ENCODE measurements at places on chromosomes 1 and 21.

- no peak for DNase-seq
These were observed 99.9 kb upstream of the RUNX3 start for GRCh38 chr1:25030012-25030411.

- DNase-seq, result no peak
These were observed 11.0 kb downstream of the OR2M5 start for GRCh38 chr1:248155927-248156326.

GRCh38 chr21:30354308-30355005 lies 6.1 kb upstream of the KRTAP23-1 start:
- no peak for DNase-seq

DNA sequence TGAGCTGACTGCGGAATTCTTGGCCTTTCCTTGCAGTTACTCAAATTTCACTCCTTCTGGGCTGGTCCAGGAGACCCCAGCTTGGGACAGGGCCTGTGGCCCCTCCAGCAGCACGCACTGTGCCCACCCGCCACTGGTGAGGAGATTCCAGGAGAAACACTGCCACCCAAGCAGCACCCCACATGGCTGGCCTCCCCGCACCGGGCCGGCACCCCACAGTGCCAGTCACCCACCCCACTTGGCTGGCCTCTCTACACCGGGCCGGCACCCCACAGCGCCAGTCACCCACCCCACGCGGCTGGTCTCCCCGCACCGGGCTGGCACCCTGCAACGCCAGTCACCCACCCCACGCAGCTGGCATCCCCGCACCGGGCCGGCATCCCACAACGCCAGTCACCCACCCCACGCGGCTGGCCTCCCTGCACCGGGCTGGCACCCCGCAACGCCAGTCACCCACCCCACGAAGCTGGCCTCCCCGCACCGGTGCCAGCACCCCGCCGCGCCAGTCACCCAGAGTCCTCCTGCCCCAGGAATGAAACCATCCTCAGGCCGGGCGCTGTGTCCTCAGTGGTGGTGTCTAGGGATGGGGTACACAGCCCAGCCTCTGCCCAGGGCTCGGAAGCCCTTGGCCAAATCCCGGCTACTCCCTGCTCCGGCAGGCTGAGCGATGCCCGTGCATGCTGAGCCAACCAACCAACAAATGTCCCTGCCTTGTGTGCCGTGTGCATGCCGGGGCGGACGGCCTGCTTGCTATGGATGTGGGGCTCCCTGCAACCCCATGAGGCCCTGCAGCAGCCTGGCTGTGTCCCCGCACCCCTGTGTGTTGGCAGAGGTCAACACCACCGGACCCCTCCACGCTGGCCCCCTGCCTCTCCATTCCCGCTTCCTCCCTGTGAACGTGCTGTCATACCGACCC lies 38.6 kb upstream of the TSPEAR start:
- no peak for DNase-seq

- DNase-seq, result no peak
These were observed 79.2 kb upstream of the ETS2 start for GRCh38 chr21:38726482-38726881.

- no peak for DNase-seq
These were observed 4.8 kb downstream of the NECTIN4 start for GRCh38 chr1:161084597-161084988.

DNA sequence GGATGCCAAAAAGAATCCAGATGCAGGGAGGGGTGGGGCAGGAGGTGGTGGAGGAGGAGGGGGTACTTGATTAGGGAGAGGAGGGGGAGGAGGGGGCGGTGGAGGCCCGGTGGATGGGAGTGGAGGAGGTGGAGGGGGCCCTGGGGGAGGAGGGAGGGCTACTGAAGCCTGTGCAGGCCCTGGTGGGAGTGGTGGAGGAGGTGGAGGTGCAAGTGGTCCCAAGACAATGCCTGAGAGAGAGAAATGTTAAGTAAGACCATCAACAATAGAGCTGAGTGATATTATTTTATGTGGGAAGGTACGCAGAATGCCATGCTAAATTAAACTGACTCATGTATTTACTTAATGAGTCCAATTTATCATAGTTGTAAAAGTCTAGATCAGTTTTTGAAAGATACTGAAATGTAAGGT lies 86.8 kb upstream of the LBR start:
- DNase-seq, result no peak

DNA sequence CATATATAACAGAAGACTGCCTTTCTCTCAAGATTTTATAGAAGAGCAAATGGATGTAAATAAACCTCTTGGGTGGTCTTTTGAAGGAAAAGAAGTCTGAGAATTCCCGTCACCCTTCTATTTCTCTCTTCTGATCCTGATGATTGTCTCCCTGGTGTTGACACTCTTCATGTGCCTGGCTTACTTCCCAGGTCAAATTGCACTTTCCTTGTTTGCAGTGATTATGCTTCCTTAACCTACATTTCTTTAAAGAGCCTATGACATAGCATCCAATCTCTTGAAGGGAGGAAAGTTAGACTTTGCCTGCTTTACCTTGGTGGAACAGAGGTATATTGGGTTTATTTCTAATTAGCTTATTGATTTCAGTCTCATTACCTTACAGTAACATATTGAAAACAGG lies 80.1 kb downstream of the LRRC53 start:
- no peak for DNase-seq

- peak; percentile 53 for DNase-seq
These were observed 16.5 kb upstream of the PARP1 start for GRCh38 chr1:226424221-226425003.

DNA sequence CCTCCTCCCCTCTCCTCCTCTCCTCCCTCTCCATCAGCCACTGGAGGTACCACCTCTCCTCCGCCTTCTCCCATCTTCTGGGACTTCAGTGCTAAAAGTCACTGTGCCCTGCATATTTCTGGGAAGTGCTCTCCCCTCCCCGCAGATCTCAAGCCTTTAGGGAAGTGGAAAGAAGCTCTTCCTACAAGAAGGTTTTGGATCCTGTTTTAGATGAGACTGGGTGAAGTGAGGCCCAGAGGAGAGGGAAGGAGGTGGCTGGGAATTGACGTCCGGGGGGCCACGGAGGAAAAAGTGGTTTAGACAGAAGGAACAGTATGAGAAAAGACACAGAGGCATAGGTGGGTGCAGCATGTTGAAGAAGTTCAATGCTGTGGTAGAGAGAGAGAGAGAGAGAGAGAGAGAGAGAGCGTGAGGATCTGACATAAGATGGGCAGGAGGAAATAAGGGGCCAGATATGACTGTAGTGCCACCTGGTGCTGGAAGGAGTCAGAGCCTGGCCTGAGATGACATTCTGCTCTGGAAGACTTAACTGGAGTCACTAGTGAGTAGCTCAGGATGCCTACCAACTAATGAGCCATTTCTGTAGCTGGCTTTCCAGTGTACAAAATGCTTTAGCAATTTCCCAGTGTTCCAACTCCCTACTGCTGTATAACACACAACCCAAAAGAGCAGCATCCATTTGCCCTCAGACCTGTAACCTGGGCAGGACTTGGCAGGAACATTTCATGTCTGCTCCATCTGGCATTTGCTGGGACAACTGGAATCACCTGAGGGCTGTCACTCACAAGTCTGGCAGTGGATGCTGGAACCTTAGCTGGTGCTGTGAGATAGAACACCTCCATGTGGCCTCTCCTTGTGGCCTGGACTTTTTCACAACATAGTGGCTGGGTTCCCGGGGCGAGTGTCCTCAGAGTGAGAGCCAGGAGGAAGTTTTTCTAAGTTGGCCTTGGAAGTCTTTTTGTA lies 16.6 kb upstream of the ZSCAN20 start:
- DNase-seq, result peak; percentile 88

DNA sequence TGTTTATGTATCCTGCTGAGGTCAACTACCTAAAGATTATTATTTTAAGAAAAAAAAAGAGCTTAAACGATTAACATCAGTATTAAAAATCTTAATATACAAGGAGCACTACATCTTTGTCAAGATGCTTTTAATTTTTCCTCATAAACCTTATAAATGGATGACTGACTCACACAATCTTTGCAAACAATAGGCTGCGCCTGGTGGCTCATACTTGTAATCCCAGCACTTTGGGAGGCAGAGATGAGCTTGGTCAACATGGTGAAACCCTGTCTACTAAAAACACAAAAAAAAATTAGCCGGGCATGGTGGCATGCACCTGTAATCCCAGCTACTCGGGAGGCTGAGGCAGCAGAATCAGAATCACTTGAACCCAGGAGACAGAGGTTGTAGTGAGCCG lies 1.7 kb downstream of the KHDC4 start:
- peak; percentile 31 for DNase-seq

DNA sequence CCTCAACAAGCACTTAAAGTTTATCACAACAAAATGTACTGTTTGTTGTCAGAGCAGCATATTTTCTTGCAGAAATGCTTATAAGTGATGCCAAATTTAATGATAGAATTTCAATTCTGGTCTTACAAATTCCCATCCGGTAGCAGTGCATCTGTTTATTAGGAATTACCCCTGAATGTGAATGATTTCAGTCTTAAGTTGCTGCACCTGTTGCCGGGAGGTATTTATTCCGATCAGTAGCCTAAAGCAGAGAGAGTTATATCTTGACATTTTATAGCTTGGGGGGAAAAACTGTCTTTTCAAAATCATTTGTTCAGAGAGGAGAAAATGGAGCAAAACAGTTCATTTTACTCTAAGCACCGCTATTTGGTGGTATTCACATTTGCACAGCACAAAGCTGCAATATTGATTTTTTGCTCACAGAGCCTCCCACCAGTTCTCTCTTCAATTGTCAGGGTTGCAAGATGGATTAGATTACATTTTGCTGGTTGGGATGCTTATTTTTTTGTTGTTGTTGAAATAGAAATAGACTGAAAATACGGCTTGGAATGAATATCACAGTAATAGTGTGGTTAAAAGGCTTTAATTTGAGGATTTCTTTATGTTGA lies 98.6 kb downstream of the ADGRL2 start:
- DNase-seq, result no peak

- DNase-seq, result no peak
These were observed 28.1 kb downstream of the IL23R start for GRCh38 chr1:67194209-67194863.

DNA sequence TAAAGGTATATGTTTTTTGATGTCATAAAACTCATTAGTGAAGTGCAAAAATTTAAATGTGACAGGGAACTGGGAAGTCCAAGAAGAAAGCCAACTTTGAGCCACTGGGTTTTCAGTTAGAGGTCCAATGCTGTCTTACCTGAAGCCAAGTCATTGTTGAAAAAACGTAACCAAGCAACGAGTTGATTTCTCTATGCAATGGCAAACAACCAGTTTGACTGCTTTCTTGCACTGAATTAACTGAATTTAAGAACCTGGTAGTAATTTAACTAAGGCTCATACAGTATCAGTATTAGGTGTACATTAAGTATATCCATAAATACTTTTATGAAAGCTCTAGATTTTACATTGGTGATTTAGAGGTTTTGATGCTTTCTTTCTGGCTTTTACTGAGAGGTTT lies 20.2 kb upstream of the S1PR1 start:
- no peak for DNase-seq

DNA sequence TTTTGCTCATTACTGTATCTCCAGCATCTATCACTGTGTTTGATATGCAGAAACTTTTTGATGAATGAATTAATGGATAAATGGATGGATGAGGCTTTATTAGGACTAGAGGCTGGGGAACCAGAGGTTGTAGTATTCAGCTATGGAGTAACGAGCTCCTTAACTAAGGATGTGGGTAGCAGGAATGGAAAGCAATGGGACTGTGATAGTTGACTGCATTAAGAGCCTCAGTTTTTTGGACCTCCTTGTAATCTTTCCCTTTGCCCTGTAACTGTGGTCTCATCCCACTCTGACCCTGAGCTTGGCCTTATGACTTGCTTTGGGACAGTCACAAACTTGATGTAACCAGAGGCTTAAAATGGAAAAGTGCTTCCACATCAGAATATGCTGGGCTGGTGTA lies 9.0 kb upstream of the RUNX1 start:
- DNase-seq, result no peak

GRCh38 chr1:194288238-194288637 lies 1101.8 kb upstream of the B3GALT2 start:
- DNase-seq, result no peak

DNA sequence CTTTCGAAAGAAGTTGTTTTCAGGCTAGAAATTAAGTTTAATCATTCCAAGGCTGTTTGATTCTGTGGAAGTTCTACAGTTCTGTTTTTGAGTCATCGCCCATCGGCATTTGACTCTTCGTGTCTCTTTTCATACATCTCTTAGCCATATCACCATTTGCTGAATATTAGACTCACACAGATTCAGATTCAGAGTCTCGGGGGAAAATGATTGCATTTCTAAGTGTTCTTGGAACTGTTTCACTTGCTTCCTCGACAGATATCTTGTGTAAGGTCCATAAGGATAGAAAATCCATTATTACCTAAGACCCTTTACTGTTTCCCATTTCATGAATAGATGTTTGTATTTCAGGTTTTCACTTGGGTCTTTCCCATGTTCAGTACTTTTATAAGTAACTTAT lies 237.0 kb upstream of the SGIP1 start:
- DNase-seq, result no peak

- no peak for DNase-seq
These were observed 194.3 kb downstream of the RHOU start for GRCh38 chr1:228929476-228930027.

DNA sequence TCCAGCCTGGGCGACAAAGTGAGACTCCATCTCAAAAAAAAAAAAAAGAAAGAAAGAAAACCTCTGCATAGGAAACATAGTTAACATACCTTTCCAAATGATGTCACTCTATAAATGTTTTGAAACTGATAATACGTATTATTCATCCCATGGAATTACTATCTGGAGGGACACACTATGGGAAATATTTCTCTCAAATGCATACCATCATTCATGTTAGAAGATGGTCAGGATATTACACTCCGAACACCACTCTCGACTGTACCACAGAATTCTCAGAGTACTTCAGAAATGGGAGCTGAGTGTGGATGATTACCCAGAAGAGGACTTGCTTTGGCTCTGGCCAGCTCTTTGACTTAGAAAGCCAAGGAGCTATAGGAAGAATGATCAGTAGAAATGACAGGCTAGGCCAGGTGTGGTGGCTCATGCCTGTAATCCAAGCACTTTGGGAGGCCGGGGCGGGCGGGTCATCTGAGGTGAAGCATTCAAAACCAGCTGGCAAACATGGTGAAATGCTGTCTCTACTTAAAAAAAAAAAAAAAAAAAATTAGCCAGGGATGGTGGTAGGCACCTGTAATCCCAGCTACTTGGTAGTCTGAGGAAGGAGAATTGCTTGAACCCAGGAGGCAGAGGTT lies 5.2 kb upstream of the LIN28A start:
- no peak for DNase-seq

DNA sequence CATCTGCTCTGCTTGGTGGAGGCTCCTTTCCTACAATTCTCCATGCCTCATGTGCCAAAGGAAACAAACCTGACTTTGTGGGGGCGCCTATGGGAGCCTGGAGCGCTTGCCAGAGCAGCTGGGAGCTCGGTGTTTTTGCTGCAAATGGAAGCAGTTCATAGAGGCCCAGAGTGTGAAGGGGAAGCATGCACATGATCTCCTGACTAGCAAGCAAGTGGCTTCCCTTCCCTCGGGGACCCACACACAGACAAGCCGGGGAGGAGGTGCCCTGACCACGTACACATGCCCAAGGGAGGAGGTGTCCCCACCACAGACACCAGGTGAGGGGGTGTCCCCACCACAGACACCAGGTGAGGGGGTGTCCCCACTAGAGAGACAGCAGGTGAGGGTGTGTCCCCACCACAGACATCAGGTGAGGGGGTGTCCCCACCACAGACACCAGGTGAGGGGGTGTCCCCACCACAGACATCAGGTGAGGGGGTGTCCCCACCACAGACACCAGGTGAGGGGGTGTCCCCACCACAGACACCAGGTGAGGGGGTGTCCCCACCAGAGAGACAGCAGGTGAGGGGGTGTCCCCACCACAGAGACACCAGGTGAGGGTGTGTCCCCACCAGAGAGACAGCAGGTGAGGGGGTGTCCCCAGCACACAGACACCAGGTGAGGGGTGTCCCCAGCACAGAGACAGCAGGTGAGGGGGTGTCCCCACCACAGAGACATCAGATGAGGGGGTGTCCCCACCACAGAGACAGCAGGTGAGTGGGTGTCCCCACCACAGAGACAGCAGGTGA lies 106.8 kb downstream of the CRYAA start:
- no peak for DNase-seq
